Caki2 (cell line): ENCODE measurements at places on chromosomes 11 and 22.

DNA sequence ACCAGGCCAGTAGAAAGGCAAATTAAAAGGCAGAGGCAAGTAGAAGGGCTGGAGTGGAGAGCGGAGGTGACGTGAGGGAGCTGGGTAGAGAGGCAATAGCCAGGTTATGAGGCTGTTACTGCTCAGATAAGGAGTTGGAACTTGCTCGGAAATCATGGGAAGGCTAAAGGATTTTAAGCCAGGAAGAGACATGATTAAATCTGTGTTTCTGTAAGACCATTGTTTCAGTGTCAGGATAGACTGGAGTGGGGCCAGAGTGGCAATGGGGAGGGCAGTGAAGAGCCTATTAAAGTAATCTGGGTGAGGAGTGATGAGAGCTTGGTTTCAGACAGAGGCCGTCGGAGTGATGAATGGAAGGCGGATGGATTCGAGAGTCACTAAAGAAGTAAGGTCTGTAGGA, 39.0 kb downstream of the GRAMD1B start:
- no peak for DNase-seq

GRCh38 chr11:121489823-121490222, 37.1 kb upstream of the SORL1-AS1 start:
- no peak for DNase-seq

DNA sequence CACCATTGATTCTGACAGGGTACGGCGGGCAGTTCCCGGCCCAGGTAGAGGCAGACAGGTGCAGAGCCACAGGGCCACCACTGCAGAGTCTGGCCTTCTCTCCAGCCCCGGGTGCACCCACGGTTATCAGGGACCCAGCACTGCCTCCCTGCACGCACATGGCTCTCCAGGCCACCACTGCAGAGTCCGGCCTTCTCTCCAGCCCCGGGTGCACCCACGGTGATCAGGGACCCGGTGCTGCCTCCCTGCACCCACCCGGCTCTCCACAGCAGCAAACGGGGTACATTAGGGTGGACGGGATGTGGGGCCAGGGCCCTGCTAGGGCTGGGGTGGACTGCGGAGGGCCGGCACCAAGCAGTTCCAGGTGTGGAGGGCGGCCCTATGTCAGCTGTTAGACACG, 272.9 kb downstream of the BRD1 start:
- no peak for DNase-seq

- no peak for DNase-seq
Observed at GRCh38 chr11:35223991-35224390, 85.0 kb downstream of the CD44 start.

DNA sequence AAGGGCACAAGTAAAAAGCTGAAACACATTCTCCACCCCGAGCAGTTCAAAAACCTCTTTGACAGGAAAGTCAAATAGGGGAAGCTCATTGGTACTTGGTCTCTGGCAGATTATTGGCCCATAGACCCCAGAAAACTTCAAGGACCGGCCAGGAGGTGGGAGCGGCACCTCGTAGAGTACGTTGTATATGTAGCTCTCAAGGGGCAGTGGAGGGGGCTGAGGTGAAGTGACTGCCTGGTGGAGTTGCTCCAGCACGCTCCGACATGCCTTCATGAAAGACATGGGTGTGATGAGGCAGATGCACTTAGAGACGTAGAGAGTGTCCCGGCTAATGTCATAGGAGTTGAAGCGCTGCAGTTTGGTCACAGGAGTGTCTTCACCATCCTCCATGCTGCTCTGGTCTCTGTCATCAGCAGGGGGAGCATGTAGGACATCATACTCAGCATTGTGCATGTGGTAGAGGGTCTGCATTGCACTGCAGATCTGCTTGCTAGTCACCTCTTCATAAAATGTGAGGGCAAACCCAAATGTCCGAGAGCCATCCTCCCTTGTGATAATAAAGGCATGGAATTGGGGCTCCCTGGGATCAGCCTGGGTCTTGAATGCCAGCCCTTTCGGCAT, 61.3 kb downstream of the DENND5A start:
- DNase-seq: no peak

GRCh38 chr11:13663631-13664071, 4.8 kb upstream of the FAR1 start:
- no peak for DNase-seq

GRCh38 chr11:19525276-19525675, 187.4 kb upstream of the NAV2 start:
- DNase-seq: no peak

- DNase-seq: no peak
Observed at GRCh38 chr11:10935015-10935559, 77.2 kb upstream of the ZBED5 start.

DNA sequence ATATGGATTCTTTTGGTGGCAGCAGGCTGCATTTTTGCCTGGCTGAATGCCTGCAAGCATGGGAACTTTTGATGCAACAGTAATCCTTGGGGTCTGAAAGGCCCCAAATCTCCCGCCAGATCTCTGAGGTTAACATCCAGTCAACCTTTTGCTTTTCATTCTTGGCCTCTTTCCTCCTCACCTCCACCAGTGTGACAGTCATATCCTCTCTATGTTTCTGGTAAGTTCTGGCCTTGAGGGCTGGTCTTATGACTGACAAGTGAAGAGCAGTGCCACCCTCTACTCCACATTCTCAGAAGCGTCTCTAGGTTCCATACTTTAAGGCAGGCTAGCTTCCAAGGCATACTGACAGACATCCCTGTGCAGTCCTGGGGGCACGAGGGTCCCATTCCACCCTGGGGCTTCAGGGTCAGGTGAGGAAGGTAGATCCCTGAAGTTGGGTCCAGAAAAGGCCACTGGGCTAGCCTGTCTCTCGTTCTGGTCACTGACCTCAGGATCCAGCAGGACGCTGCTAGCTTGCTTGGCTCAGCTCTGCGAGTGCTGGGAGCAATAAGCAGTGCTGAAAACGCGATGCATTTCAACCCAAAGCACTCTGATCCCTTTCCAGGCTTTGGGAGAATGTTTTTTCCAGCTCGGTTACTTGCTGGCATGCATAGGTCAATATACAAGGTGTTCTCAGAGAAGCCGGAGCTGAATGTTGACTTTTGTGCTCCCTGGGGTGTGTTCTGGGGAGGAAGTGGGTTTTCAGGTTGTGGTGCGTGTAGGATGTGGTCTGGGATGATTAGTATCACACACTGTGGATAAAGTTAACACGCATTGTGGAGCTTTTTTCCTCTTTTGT, 75.2 kb downstream of the PTPRJ start:
- DNase-seq: peak; percentile 88

DNA sequence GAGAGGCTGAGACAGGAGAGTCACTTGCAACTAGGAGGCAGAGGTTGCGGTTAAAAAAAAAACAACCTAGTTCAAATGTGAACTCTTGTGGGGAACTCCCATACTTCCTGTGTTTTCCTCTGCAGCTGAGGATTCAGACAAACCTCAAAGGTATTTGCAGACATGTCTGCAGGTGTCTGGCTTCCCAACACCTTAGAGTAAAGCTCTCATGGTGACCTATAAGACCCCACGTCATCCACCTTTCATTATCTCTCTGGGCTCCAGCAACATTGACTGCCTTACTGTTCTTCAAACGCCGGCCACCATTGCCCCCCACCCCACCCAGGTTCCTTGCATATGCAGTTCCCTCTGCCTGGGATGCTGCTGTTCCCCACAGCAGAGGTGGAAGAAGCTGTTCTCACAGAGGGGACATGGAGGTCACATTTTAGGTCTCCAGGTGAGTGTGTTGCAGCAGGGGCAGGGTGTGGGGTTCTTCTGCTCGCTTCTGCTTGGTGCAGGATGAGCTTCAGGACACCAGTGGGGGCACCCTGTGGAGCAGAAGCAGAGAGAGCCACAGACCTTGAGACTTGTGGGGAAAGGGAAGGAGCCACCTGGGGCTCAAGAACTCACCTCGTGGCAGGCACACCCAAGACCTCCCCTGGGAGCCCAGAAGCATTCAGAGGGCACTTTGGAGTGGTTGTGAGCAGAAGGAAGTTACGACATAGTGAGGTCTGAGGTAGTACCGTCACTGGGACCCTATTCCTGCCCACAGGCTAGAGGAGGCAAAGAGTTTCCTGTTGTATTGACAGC, 203.2 kb downstream of the CSNK2A3 start:
- no peak for DNase-seq

DNA sequence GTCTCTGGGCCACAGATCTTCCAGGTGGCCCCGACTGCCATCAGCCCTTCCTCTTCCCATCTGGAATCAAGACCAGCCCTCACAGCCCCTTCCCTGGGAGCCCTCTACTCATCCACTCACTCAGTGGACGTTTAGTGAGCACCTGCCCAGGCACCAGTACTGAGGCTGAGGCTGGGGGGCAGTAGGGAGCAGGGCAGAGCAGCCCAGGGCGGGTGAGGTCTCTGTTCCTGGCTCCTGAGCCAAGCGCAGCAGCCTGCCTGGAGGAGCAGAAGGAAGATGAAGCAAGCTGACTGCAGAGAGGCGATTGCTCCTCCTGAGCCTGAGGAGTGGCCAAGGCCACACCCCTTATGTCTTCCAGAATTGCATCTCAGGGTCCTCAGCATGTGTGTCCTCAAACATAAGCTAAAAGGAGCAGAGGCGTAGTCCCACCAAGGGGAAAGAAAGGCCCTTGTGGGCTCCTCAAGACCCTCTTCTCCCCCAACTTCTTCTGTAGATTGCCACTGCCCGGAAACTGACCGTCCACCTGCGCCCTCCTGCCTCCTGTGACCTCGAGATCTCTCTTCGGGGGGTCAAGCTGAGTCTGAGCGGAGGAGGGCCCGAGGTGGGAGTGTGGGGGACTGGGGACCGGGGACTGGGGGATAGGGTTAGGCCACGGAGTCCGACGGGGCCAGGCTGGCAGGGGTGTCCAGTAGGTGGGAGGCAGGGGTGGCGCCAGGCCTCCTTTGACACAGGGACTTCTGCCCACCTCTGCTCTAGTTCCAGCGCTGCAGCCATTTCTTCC, 5.8 kb downstream of the MAPK8IP2 start:
- no peak for DNase-seq

DNA sequence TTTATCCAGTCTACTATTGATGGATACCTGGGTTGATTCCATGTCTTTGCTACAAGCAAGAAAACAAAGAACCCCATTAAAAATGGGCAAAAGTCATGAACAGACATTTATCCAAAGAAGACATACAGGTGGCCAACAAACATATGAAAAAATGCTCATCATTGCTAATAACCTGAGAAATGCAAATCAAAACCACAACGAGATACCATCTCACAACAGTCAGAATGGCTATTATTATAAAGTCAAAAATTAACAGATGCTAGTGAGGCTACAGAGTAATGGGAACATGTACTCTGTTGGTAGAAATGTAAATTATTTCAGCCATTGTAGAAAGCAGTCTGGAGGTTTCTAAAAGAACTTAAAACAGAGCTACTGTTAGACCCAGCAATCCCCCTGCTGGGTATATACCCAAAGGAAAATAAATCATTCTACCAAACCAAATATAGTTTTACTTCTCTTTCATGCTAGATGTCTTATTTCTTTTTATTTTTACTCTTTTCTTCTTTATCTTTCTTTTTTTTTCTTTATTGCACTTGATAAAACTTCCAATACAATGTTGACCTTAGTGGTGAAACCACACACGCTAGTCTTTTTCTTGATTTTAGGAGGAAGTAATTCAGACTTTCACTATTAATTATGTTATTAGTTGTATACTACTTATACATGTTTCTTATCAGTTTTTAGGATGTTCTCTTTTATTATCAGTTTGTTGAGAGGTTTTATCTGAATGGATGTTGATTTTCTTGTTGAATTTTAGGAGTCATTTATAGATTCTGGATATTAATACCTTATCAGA, 14.3 kb downstream of the TRIM22 start:
- DNase-seq: no peak

DNA sequence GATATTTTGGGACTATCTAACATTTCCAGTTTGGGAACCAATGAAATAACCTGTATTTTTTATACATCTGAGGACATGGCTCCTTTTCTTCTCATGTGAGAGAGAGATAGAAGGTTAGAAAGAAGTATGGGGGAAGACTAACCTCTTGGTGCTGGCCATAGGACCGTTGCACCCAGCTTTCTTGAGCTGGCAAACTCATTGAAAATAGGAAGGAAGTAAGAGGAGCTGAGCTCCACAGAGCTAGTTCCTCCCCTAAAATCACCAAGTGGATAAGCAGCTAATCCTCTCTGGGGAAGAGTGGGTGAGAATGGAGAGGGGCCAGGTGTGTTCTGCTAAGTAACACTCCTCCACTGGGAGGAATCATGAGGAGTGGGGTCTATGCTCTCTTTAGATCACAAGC, 387.4 kb upstream of the CADM1 start:
- DNase-seq: no peak

- DNase-seq: no peak
Observed at GRCh38 chr22:50309601-50309991, 2.1 kb upstream of the PLXNB2 start.
